NCI-H446 treated with DMSO at 0.1 percent for 48 hours (cell line): ENCODE measurements at places on chromosomes 12 and 14.

GRCh38 chr12:106030210-106031071 is 108.3 kb downstream of the NUAK1 start:
- no peak for DNase-seq

- no peak for DNase-seq
These were observed 392.0 kb downstream of the RPL10L start for GRCh38 chr14:46259536-46259935.

DNA sequence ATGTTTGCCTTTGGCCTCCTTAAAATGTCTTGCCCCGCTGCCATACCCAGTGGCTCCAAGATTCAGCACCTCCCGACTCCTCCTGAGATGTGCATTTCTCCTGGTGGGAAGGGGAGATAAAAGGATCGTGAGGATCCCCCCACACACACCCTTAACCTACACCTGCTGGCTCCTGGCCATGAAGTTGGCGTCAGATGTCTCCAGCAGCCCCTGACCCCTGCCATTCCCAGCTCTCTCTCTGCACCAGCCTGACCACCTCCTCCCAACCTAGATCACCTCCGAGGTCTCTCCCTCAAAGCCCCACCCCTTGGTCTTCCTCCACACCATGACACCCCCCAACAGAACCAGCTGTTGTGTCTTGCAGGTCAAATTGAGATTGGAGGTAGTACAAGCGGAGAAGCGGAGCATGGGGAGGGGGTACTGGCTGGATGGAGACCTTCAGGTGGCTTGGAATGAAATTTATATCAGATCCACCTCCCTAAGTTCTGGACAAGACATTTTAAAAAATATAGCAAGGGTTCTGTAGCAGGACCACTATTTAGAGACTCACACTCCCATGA is 151.1 kb upstream of the FKBP4 start:
- no peak for DNase-seq

GRCh38 chr14:31944256-31945073 is 132.6 kb upstream of the ARHGAP5 start:
- DNase-seq = peak; percentile 99

- no peak for DNase-seq
These were observed 14.2 kb upstream of the DYRK2 start for GRCh38 chr12:67634303-67634761.

GRCh38 chr12:44647917-44648690 is 228.0 kb downstream of the NELL2 start:
- DNase-seq = no peak

- DNase-seq = no peak
These were observed 81.5 kb downstream of the ETV6 start for GRCh38 chr12:11731042-11731357.

DNA sequence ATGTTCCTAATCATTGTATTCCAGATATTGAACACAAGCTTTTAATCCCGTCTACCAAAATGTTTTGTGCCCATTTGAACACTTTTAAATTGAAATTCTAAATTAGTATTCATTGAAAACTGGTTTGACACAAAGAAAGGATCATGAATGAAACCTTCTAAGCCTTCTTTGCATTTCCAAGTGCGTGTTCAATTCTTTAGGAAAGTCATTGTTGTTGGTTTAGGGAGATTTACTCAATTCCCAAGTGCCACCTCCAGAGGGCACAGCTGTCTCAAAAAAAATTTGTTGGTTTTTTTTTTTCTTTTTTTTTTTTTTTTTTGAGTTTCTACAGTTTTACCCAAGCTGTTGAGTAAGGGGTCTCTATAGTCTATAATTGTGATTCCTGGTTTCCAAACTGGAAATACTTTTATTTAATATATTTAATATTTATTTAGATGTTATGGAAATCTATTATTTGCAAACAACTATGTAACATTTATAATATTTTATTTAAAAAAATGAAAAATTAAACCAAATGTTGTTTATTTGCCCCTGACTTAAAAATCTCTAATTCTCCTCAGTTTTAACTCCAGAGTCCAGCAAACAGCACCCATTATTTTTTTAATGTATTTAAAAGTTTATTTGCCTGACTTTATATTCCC is 79.9 kb downstream of the NEDD1 start:
- peak; percentile 7 for DNase-seq
